ENCODE measurements at places on chromosomes 6 and 20. TPM values are rescaled to one million over a fixed set of nuclear protein-coding genes. Genes with fewer than 3 reads are reported as not detected.

The TMEM244 gene
- not detected for total RNA-seq

The RAD21L1 gene
- not detected for total RNA-seq

The SLC22A3 gene
- total RNA-seq: 3.2 TPM

DNA sequence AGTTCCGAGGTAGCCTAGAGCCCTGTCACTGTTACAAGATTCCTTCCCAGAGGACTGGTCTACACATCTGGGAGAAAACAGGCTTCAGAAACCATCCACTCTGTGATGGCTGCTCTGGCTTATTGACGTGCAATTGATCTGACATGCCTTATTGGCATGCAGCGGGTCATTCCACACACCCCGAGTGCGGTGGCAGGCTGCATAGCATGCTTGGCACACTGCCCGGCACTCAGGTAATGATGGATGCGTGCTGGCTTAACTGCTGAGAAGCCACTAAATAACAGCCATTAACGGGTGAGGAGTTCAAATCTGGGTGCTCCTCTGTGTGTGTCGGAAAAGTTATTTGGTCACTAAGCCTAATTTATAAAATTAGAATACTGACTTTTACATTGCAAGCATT lies 67.9 kb upstream of the CDH4 start:
- DNase-seq: no peak

DNA sequence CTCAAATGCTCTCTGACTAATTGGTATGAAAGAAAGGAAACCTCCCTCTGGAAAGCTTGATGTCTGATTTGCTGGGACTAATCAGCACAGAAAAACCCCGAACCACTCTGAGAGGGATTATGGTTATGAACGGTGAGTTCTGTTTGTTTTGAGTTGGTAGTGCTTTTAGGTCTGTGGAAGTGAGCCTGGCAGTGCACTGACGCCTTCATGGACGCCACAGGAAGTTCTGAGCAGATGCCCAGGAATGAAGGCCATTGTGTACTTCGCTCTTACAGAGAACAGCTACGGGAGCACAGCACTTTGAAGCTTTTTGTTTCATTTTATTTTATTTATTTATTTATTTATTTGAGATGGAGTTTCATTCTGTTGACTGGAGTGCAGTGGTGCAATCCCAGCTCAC lies 754.1 kb downstream of the QKI start:
- no peak for DNase-seq

DNA sequence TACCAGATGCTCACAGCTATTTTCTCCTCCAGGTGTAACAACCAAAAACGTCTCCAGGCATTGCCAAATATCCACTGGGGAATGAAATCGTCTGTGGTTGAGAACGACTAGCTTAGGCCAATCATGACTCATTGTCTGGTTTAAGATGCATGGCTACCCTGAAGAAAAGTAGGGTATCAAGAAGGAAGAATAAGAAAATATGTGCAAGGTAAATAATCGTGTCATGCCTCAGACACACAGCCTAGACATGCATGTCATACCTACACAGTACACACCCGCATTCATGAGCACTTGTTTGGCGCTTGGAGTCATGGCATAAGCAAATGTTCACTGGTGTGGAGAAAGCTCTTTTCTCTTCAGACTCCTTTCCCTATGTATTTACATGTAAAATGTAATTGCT lies 745.7 kb downstream of the MAFB start:
- DNase-seq: no peak

The SCRT2 gene
- total RNA-seq: 0.31 TPM

DNA sequence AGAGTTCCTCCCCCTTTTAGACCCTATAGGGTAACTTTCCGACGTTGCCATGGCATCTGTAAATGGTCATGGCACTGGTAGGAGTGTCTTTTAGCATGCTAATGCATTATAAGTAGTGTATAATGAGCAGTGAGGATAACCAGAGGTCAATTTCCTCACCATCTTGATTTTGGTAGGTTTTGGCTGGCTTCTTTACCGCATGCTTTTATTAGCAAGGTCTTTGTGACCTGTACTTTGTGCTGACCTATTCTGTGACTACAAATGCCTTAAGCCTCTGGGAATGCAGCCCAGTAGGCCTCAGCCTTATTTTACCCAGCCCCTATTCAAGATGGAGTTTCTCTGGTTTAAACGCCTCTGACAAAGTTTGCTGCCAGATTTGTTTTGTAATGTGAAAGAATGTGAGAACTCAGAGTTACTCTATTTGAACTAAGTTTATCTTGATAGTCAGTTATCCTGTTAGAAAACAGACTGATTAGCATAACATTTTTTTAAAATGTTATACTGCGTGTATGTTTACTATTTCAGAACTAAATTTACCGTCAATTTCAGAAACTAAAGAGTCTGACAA lies 111.3 kb upstream of the PRSS16 start:
- peak; percentile 51 for DNase-seq

The SLPI gene
- total RNA-seq: not detected

The MYL9 gene
- total RNA-seq: 23.5 TPM

The SNX21 gene
- 31.5 TPM for total RNA-seq

DNA sequence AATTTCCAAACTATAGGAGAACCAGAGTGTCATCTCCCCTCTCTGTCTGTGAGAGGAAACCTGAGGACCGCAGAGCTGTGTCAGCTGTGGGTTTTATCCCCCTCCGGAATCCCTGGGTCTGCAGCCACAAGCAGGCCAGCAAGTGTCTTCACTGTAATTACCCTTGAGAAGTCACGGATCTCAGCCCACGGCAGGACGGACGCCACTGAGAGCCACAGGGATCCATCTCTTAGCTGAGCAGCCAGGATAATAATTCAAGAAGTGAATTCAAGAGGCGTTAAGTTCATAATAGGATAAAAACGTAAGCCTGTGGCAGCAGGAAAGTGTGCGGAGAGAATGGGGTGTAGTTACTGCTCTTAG lies 37.0 kb downstream of the DLL1 start:
- no peak for DNase-seq

The PI3 gene
- not detected for total RNA-seq

The HCRTR2 gene
- total RNA-seq: not detected

DNA sequence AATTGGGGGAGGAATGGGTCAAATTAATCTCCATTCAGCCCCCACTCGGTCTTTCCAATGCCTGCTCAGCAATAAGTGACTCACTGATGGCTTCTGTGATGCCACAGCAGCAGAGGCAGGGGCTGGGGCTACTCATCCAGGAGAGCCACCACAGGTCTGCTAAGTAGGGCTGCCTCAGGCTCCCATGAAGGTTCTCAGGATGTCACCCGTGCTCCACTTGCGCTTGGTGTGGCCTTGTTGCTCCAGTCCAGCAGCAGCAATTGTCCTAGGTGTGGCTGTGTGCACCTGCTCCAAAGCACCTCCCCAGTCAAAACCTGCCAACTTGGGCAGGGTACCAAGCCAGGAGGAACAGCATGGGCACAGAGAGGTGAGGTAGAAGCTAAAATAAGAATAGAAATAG lies 627 bp upstream of the LY6G6C start:
- no peak for DNase-seq

The TTBK1 gene
- 1.2 TPM for total RNA-seq

GRCh38 chr20:57813509-57814269 lies 103.9 kb upstream of the PMEPA1 start:
- no peak for DNase-seq

The PRKN gene
- total RNA-seq: 0.39 TPM

The FAXC gene
- total RNA-seq: 10.5 TPM

- no peak for DNase-seq
Measured at GRCh38 chr6:45369870-45370269, 7.9 kb downstream of the SUPT3H start.

DNA sequence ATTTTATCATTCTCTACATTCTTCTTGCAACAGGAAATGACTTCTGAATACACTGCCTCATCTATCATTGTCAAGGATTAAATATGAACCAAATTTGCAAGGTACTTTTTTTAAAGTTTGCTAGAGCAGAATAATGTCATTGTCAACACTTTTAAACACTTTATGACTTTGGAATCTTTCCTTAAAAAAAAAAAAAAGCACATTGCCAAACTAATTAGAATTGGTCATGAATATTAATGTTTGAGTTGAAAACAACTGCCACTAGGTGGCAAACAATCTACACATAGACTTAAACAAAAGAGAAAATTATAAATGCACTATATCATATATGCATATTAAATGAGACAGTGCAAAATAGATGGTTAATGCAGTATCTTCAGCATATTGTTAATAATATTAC lies 32.5 kb upstream of the TMEM244 start:
- no peak for DNase-seq

The PLEKHG1 gene
- 1.0 TPM for total RNA-seq

The ATP6V1G2 gene
- total RNA-seq: 1.6 TPM

The TFAP2D gene
- total RNA-seq: not detected

GRCh38 chr6:169427856-169428255 lies 174.2 kb upstream of the THBS2 start:
- peak; percentile 30 for DNase-seq

- no peak for DNase-seq
Measured at GRCh38 chr6:21294144-21294543, 299.4 kb upstream of the SOX4 start.

DNA sequence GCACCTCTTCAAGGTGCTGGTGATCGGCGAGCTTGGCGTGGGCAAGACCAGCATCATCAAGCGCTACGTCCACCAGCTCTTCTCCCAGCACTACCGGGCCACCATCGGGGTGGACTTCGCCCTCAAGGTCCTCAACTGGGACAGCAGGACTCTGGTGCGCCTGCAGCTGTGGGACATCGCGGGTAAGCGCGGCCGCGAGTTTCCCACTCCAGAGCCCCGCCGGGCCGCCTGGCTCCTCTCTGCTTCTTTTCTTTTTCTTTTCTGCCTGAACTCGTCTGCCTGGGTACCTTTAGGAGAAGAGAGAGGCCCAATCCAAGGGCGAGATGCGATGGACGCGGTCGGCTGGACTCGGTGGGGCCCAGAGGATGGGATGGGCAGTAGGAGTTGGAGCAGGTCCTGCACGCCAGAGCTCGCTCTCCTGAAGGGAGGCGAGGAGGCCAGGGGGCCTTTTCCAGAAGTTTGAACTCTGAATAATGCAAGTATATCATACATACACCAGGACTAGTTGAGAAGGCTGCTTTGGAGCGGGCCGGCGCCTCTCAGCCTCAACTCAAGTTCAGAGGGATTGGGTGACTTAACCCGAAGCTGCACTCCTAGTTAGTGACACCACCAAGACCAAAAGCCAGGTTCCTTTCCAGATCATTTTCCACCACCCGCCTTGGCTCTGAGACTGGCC lies 445 bp downstream of the RAB32 start:
- peak; percentile 60 for DNase-seq

GRCh38 chr6:90074161-90074850 lies 180.0 kb downstream of the GJA10 start:
- DNase-seq: no peak

DNA sequence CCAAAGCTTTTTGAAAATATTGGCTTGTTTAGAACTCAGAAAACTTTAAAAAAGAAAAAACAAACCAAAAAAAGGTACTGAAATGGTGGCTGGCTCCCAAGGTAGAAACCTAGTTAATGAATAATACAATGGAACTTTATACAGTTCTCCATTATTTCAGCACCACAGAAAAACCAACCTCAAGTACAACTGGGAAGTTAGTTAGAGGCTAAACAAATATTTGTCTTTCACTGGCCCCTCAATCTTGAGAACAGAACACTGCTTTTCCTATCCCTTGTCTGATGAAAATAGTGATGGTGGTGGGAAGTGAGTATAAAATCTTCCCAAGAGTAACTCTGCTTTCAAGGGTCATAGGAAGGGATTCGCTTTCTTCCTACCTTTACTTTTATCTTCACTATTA lies 126.5 kb downstream of the REV3L start:
- DNase-seq: no peak

- DNase-seq: no peak
Measured at GRCh38 chr20:42152575-42152974, 534.4 kb upstream of the CHD6 start.

DNA sequence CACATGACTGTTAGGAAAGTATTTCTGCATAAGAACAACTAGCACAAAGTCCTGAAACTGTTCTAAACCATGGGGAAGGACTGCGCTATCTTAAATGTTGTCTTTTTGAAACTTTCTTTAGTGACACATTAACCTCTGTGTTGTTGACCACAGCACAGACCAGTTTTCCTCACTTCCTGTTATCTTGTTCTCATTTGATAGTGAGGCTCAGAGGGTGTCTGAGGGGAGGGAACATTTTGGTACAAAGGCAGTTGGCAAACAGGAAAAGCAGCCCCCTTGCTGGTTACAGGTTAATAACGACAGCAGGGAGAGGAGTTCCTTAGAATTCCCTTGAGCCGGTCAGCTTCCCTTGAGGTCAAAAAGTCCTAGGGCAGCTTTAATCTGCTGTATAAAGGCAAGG lies 143.5 kb upstream of the BMP2 start:
- peak; percentile 52 for DNase-seq

- peak; percentile 65 for DNase-seq
Measured at GRCh38 chr6:93423542-93423941, 4.2 kb upstream of the EPHA7 start.

The CLVS2 gene
- total RNA-seq: 0.66 TPM

GRCh38 chr20:50410343-50410742 lies 99.8 kb upstream of the PTPN1 start:
- no peak for DNase-seq

DNA sequence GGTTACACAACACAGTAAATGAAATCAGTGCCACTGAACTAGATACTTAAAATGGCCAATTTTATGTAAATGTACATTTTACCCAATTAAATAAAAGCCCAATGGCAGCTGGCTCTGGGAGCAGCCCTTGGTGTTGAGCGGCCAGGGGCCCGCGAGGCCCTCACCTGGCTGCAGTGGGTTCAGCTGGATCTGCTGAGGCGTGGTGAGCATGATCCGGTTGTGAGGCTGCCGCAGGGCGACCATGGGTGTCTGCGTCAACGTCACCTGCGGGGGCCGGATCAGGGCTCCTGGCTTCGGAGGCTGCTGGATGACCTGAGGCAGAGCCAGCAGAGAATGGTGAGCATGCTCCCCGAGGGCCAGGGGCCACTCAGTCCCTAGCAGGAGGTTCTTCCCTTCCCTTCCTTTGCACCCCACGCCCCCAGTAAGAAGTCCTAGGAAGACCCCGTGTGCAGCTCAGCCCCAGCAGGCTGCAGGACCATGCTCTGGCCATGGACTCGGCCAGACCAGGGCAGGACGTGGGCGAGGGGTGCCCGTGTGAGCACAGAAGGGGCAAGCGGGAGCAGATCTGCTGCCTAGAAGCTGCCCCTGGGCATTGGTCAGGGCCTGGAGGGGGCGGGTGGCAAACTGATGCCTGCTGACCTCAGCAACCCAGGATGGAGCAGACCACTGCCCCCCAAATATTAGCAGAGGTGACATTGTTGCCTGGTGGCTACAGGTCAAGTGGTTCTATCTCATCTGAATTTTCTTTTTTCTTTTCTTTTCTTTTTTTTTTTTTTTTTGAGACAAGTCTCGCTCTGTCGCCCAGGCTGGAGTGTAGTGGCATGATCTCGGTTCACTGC lies 61.9 kb downstream of the TAF4 start:
- DNase-seq: no peak

GRCh38 chr6:38188677-38189335 lies 369.3 kb downstream of the ZFAND3 start:
- DNase-seq: no peak

GRCh38 chr6:9938801-9939200 lies 476.1 kb downstream of the TFAP2A start:
- DNase-seq: no peak

GRCh38 chr6:118918329-118918725 lies 16.6 kb downstream of the MCM9 start:
- DNase-seq: no peak

Data from GM23338 (cell line).